ENCODE measurements at places on chromosomes 7 and 10. TPM values are rescaled to one million over a fixed set of nuclear protein-coding genes. Genes with fewer than 3 reads are reported as not detected.

The HILPDA gene
- total RNA-seq: 26.3 TPM

DNA sequence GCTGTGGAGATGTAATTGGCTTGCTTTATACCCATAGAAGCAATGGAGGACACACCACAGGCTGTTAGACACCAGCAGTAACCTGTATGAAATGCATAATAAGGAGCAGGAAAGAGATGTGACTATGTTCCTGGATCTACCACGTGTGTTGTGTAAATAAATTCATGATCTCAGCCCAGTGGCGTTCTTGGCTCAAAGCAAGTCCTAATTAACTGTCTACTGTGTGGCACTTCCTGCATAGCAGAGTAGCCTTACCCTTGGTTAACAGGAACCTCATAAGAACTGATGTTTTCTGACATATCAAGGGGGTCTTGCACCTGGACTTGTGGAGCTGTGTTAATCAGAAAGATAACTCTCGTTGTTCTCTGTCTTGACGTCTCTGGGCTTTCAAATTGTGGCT, 25.7 kb upstream of the FAM180A start:
- DNase-seq: no peak
- no peak overlapping the region for H3K4me3 ChIP-seq
- no peaks in the 10 kb centered on the region for H3K27me3 ChIP-seq
- H3K36me3 ChIP-seq: no peaks in the 10 kb centered on the region

The ANKRD30A gene
- not detected for total RNA-seq

The STEAP1 gene
- total RNA-seq: 8.4 TPM

The CUZD1 gene
- 2.9 TPM for total RNA-seq

The GIMAP8 gene
- 7.2 TPM for total RNA-seq

GRCh38 chr7:99766484-99767099, 17.4 kb downstream of the CYP3A4 start:
- no peak for DNase-seq
- H3K27me3 ChIP-seq: no peaks in the 10 kb centered on the region

The MICU1 gene
- total RNA-seq: 51.7 TPM

GRCh38 chr7:26105236-26105635, 46.8 kb upstream of the NFE2L3 start:
- H3K36me3 ChIP-seq: no peaks in the 10 kb centered on the region
- no peak overlapping the region for H3K4me3 ChIP-seq
- DNase-seq: no peak
- H3K27me3 ChIP-seq: no peaks in the 10 kb centered on the region
- H3K27ac ChIP-seq: no peak overlapping the region
- H3K4me1 ChIP-seq: no peaks in the 10 kb centered on the region

- H3K36me3 ChIP-seq: no peaks in the 10 kb centered on the region
- H3K4me3 ChIP-seq: no peak overlapping the region
- no peak overlapping the region for H3K27ac ChIP-seq
- H3K4me1 ChIP-seq: no peaks in the 10 kb centered on the region
Observed at GRCh38 chr7:142974626-142975025, 12.5 kb upstream of the KEL start.

- H3K4me3 ChIP-seq: no peak overlapping the region
- H3K4me1 ChIP-seq: no peaks in the 10 kb centered on the region
- no peaks in the 10 kb centered on the region for H3K36me3 ChIP-seq
- H3K27me3 ChIP-seq: no peaks in the 10 kb centered on the region
- DNase-seq: no peak
- no peak overlapping the region for H3K27ac ChIP-seq
Observed at GRCh38 chr7:17159500-17160037, 138.9 kb upstream of the AHR start.

- no peak overlapping the region for H3K4me3 ChIP-seq
- no peak overlapping the region for H3K27ac ChIP-seq
- no peaks in the 10 kb centered on the region for H3K27me3 ChIP-seq
Observed at GRCh38 chr10:70925377-70926225, 37.2 kb upstream of the PCBD1 start.

The BAMBI gene
- total RNA-seq: 76.9 TPM

DNA sequence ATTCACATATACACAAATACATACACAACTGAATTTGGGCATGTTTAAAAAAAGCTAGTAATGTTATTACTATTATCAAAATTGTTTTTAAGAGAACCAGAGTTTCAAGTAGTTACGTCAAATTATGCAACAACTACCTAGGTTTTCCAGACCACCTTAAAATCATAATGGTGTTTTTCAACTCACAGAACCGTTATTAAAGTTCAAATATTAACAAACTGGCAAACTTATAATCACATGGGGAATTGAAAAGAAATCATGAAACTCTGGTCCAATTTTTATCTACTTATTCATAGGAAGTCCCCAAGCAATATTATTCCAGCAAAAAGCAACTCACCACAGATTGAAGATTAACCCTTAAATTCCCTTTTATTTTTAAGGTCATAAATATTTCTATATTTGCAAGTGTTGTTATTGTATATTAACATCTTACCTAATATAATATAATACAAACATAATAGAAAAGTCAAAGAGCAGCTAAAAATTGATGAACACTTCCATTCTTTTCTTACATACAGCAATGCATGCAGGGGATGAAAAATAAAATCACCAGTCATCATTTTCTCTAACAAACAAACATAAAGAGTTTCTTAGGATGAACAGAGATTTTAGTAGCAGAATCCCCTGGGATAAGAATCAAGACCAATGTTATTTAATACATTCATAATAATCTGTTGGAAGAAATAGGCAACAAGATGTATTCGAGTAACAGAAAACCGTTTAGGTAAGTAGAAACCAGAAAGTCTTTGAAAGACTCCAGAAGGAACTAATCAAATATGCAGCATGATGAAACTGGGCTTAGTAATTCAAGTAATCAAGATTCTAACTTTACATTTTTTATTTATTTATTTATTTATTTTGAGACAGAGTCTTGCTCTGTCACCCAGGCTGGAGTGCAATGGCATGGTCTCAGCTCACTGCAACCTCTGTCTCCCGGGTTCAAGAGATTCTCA, 391.1 kb downstream of the PARD3 start:
- DNase-seq: no peak
- no peaks in the 10 kb centered on the region for H3K36me3 ChIP-seq
- H3K4me1 ChIP-seq: peaks cover 1% of the 10 kb centered on the region
- H3K27me3 ChIP-seq: no peaks in the 10 kb centered on the region
- H3K27ac ChIP-seq: no peak overlapping the region
- H3K4me3 ChIP-seq: no peak overlapping the region

The SPDYE9 gene
- total RNA-seq: not detected

- peaks cover 3% of the 10 kb centered on the region for H3K4me1 ChIP-seq
- peak; percentile 53 for DNase-seq
- H3K27me3 ChIP-seq: no peaks in the 10 kb centered on the region
- H3K36me3 ChIP-seq: no peaks in the 10 kb centered on the region
- no peak overlapping the region for H3K4me3 ChIP-seq
Observed at GRCh38 chr7:610531-611280, 91.1 kb upstream of the PDGFA start.

- H3K27ac ChIP-seq: peak overlapping the region; percentile 20
- H3K4me1 ChIP-seq: peaks cover 9% of the 10 kb centered on the region
- H3K36me3 ChIP-seq: no peaks in the 10 kb centered on the region
- no peaks in the 10 kb centered on the region for H3K27me3 ChIP-seq
Observed at GRCh38 chr10:114632869-114633715, 25.0 kb downstream of the ABLIM1 start.

The CPED1 gene
- total RNA-seq: 88.8 TPM

- peak overlapping the region; percentile 86 for H3K27ac ChIP-seq
- H3K4me3 ChIP-seq: peak overlapping the region; percentile 75
- peak; percentile 45 for DNase-seq
- H3K36me3 ChIP-seq: no peaks in the 10 kb centered on the region
Observed at GRCh38 chr7:100604976-100605911, 3.1 kb downstream of the PCOLCE start.

- no peak overlapping the region for H3K27ac ChIP-seq
- no peaks in the 10 kb centered on the region for H3K36me3 ChIP-seq
- no peak for DNase-seq
Observed at GRCh38 chr7:158283016-158283974, 304.3 kb downstream of the PTPRN2 start.

GRCh38 chr7:10824154-10824553, 149.5 kb upstream of the PHF14 start:
- H3K27ac ChIP-seq: no peak overlapping the region
- no peaks in the 10 kb centered on the region for H3K4me1 ChIP-seq
- no peak for DNase-seq
- no peak overlapping the region for H3K4me3 ChIP-seq
- no peaks in the 10 kb centered on the region for H3K36me3 ChIP-seq
- no peaks in the 10 kb centered on the region for H3K27me3 ChIP-seq

DNA sequence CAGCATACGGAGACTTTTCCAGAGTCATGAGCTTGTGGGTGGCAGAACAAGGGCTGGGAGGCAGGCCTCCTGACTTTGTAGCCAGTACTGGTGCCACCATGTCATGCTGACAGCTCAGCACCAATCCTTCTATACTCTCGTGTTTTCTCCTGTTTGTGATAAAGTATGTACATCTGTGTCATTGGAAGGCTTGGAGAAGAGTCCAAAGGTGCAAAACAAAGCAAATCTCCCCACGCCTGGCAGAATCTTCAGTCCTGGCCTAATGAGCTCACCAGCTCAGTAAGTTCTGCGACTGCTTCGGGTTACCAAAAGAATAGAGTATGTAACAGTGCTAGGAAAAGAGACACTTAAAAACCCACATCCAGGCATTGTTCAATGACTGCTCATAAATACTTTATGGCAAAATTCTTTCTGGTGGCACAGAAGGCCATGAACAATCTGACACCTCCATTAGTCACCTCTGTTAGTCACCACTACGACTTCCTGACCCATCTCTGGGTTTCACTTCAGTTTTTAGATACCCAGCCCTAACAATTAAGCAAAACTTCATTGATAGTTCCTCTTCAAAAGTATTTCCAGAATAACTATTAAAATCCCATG, 24.5 kb downstream of the STEAP1 start:
- no peak for DNase-seq
- no peaks in the 10 kb centered on the region for H3K4me1 ChIP-seq
- no peak overlapping the region for H3K27ac ChIP-seq
- H3K4me3 ChIP-seq: no peak overlapping the region
- no peaks in the 10 kb centered on the region for H3K36me3 ChIP-seq

The TRIL gene
- total RNA-seq: 2.0 TPM

GRCh38 chr10:123109466-123109865, 26.3 kb upstream of the HMX3 start:
- no peak for DNase-seq
- no peaks in the 10 kb centered on the region for H3K4me1 ChIP-seq
- H3K27me3 ChIP-seq: no peaks in the 10 kb centered on the region
- H3K36me3 ChIP-seq: no peaks in the 10 kb centered on the region

The WNT2 gene
- 0.45 TPM for total RNA-seq

The ADRA2A gene
- 16.0 TPM for total RNA-seq

The HOXA13 gene
- total RNA-seq: not detected

The OR2F2 gene
- not detected for total RNA-seq

- no peak for DNase-seq
- no peaks in the 10 kb centered on the region for H3K27me3 ChIP-seq
- H3K4me1 ChIP-seq: peaks cover 2% of the 10 kb centered on the region
Observed at GRCh38 chr10:1738950-1739349, 1.6 kb upstream of the ADARB2 start.

GRCh38 chr10:128540128-128540762, 414.0 kb upstream of the MKI67 start:
- no peaks in the 10 kb centered on the region for H3K4me1 ChIP-seq
- no peaks in the 10 kb centered on the region for H3K27me3 ChIP-seq
- no peaks in the 10 kb centered on the region for H3K36me3 ChIP-seq

DNA sequence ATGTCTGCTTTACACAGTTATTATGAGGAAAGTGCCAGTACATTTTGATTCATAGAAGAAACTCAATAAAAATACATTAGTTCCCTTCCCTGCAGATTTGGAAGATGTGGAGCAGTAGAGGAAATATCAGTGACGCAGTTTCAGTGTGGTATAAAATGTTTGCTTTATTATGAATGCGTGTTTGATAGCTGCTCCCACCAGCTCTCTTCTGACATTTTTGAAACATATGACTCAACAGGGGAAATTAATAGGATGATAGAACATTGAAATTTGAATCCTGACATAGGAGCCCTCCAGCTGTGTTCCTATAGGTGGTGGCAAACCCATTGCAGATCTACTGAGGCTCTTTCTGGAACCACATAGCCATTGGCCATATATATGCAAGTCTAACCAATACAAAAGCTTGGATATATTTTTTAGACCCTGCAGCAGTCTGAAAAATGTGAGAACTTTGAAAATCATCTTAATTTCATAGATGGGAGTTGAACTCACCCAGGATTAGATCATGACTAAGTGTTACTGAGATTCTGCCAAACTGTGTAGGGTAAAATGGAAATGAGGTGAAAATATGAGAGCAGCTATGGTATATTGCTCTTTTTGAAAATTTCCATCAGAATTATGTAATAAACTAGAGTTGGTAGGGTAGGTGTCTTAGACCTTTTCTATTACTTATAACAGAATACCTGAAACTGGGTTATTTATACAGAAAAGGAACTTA, 47.8 kb downstream of the BZW2 start:
- H3K27me3 ChIP-seq: no peaks in the 10 kb centered on the region
- DNase-seq: no peak
- no peak overlapping the region for H3K27ac ChIP-seq
- H3K36me3 ChIP-seq: no peaks in the 10 kb centered on the region
- no peaks in the 10 kb centered on the region for H3K4me1 ChIP-seq

DNA sequence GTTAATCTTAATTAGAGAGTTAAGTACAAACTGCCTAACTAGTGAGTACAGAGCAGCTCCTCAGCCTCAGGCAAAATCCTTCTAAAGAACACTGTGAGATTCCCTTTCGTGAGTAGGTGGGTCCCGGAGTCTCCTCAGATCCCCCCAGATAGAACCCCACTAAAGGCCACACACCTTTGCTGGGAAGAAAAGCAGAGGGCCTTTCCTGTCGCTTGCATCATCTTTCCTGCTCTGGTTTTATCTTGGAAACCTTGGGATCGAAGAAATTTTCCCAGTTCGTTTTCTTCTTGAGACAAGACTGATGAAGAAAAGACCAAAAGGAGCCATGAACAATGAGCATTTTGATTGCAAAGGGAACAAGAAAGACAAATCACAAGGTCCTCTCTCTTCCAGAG, 40.9 kb downstream of the ICA1 start:
- H3K4me3 ChIP-seq: no peak overlapping the region
- H3K4me1 ChIP-seq: no peaks in the 10 kb centered on the region
- no peak for DNase-seq
- no peaks in the 10 kb centered on the region for H3K27me3 ChIP-seq
- no peaks in the 10 kb centered on the region for H3K36me3 ChIP-seq
